ENCODE measurements at places on chromosomes 4 and X. TPM values are rescaled to one million over a fixed set of nuclear protein-coding genes. Genes with fewer than 3 reads are reported as not detected.
A peak's percentile ranks its signal among the peaks of the same experiment; 100 is the strongest.

DNA sequence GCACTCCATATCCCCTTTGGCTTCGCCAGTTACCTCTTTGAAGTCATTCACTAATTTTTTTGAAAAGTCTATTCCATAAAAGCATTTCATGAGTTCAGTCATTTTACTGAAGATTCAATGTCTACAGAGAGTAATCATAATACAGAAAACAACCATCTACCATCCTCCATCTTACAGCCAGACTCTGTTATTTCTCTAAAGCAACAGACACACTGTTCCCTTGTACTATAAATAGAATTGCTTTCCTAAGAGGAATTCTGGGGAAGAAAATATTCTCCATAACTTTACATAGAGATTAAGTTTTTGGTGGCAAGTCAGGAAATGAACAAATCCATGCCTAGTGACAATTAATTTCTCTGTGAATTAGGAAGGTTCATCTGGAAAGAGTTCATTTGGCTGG, 37.0 kb downstream of the XK start:
- H3K27ac ChIP-seq: no peak overlapping the region
- H3K4me1 ChIP-seq: no peaks in the 10 kb centered on the region
- H3K36me3 ChIP-seq: no peaks in the 10 kb centered on the region
- no peak for DNase-seq

- no peaks in the 10 kb centered on the region for H3K36me3 ChIP-seq
- no peaks in the 10 kb centered on the region for H3K27me3 ChIP-seq
- DNase-seq: no peak
- H3K4me3 ChIP-seq: no peak overlapping the region
- H3K4me1 ChIP-seq: peaks cover 26% of the 10 kb centered on the region
These were observed 6.9 kb downstream of the G3BP2 start for GRCh38 chr4:75666299-75666698.

Gene SCD5
- total RNA-seq: 36.9 TPM

DNA sequence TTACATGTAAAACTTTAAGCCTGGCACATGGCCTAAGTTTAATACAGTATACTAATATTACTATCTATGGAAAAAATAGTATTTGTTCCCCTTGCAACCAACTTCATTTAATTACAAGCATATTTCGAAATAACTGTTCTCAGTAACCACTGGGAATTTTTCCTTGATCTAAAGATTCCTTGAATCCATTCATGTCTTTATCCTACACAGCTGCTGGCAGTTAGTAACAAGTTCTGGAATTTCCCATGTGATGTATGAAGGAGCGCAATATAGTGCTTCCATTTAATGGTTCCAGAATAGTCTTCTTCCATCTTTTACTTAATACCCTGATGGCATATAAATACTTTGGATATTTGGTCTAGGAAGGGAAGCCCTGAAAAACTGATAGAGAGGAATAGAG, 136.5 kb downstream of the AASDH start:
- H3K27ac ChIP-seq: no peak overlapping the region
- peaks cover 12% of the 10 kb centered on the region for H3K4me1 ChIP-seq
- no peak overlapping the region for H3K4me3 ChIP-seq
- DNase-seq: no peak
- H3K36me3 ChIP-seq: no peaks in the 10 kb centered on the region
- no peaks in the 10 kb centered on the region for H3K27me3 ChIP-seq

- H3K36me3 ChIP-seq: peaks cover 12% of the 10 kb centered on the region
- no peaks in the 10 kb centered on the region for H3K27me3 ChIP-seq
- no peak for DNase-seq
- no peak overlapping the region for H3K4me3 ChIP-seq
These were observed 938.9 kb upstream of the GRIA3 start for GRCh38 chrX:122245175-122245574.

Gene DCX
- total RNA-seq: 4.8 TPM

Gene GPRASP1
- 7.0 TPM for total RNA-seq

DNA sequence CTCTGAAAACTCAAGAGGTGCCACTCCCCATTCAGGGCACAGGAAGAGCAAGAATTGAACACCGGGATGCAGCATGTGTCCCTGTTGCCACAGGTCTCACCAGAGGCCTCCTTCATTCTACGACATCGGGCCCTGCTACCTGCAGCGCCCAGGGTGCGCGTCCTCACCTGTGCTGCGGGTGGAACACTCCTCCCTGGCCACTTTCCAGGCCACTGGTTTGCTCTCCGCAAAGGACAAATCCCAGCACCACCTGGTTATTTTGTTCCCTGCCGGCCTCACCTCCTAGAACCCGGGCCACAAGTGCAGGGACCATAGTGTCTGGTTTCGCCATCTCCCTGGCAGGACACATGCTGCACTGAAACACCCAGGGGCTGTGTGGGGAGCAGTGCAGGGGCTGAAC, 14.3 kb upstream of the FAM3A start:
- H3K36me3 ChIP-seq: no peaks in the 10 kb centered on the region
- H3K4me1 ChIP-seq: peaks cover 3% of the 10 kb centered on the region
- peaks cover 5% of the 10 kb centered on the region for H3K27me3 ChIP-seq
- DNase-seq: no peak
- H3K4me3 ChIP-seq: no peak overlapping the region

Gene STK32B
- total RNA-seq: 2.6 TPM

Gene C1QTNF7
- not detected for total RNA-seq

DNA sequence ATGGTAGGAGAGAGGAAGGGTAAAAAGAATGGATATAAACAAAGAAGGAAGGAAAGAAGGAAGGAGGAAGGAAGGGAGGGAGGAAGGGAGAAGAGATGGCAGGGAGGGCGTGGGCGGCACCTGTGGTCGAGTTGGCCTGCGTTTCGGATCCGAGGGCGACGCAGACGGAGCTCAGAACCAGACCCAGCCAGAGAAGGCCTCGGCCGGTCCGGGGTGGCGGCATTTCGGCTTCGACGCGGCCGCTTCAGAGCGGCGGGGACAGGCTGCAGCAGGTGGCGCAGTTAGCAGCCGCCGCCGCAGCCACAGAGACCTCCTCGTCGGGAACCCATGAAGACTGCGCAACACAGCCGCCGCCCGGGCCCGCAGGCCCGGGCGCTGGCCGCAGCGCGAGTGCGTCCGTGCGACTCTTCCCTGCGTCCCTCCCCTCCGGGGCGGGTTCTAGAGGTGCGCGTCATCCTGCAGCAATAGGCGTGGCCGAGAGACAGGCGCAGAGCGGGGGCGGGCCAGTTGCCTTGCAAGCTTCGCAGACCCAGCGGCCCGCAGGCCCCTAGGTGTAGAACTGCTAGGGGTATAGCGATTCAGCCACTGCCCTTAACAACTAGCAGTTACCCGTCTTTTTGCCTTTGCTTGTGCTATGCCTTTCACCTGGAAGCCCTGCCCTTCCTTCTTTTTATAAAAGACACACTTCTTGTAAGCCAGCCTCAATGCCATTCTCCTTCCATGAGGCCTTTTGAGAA, at the start of gene IDS:
IDS (minus strand) TSS at position 392 of the 737 bp plus-strand sequence; CDS start at position 223, 169 bp downstream.
- H3K27ac ChIP-seq: no peak within 1 kb of the TSS
- H3K36me3 ChIP-seq: no peaks in the 10 kb centered on the region
- H3K4me1 ChIP-seq: no peaks in the 10 kb centered on the region
- peak within 1 kb of the TSS; percentile 55 for H3K4me3 ChIP-seq
- DNase-seq: peak; percentile 93

Gene NCBP2L
- total RNA-seq: not detected

- DNase-seq: no peak
- H3K27me3 ChIP-seq: peaks cover 22% of the 10 kb centered on the region
- no peak overlapping the region for H3K4me3 ChIP-seq
- H3K36me3 ChIP-seq: no peaks in the 10 kb centered on the region
These were observed 4.4 kb downstream of the SORCS2 start for GRCh38 chr4:7196736-7197135.

- H3K27ac ChIP-seq: no peak overlapping the region
- DNase-seq: peak; percentile 55
- H3K4me3 ChIP-seq: no peak overlapping the region
- peaks cover 17% of the 10 kb centered on the region for H3K4me1 ChIP-seq
- no peaks in the 10 kb centered on the region for H3K36me3 ChIP-seq
- H3K27me3 ChIP-seq: no peaks in the 10 kb centered on the region
These were observed 31.3 kb downstream of the SUPT20HL2 start for GRCh38 chrX:24282381-24283126.

Gene ANAPC10
- 34.9 TPM for total RNA-seq

DNA sequence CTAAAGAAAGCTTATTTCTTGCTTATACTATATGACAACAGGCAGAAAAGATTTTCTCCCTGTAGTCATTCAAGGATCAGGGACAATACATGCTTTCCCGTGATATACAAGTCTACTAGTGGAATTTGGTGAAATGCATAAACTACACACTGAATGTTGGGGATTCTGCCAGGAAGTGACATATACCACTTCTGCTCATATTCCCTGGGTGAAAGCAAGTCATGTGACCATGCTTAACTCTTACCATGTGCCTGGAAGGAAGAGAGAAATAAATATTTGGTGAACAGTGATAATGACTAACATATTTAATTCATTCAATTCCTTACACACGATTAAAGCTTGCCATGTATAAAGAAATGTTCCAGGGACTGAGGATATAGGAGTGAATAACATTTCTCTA, 534.6 kb downstream of the PPARGC1A start:
- H3K4me1 ChIP-seq: no peaks in the 10 kb centered on the region
- DNase-seq: no peak
- H3K27ac ChIP-seq: no peak overlapping the region
- no peaks in the 10 kb centered on the region for H3K27me3 ChIP-seq

GRCh38 chr4:38687571-38688011, 23.6 kb downstream of the KLF3 start:
- H3K36me3 ChIP-seq: peaks cover 22% of the 10 kb centered on the region
- H3K27ac ChIP-seq: no peak overlapping the region
- H3K4me1 ChIP-seq: no peaks in the 10 kb centered on the region
- no peak for DNase-seq
- no peaks in the 10 kb centered on the region for H3K27me3 ChIP-seq
- no peak overlapping the region for H3K4me3 ChIP-seq

Gene CTAG2
- not detected for total RNA-seq

DNA sequence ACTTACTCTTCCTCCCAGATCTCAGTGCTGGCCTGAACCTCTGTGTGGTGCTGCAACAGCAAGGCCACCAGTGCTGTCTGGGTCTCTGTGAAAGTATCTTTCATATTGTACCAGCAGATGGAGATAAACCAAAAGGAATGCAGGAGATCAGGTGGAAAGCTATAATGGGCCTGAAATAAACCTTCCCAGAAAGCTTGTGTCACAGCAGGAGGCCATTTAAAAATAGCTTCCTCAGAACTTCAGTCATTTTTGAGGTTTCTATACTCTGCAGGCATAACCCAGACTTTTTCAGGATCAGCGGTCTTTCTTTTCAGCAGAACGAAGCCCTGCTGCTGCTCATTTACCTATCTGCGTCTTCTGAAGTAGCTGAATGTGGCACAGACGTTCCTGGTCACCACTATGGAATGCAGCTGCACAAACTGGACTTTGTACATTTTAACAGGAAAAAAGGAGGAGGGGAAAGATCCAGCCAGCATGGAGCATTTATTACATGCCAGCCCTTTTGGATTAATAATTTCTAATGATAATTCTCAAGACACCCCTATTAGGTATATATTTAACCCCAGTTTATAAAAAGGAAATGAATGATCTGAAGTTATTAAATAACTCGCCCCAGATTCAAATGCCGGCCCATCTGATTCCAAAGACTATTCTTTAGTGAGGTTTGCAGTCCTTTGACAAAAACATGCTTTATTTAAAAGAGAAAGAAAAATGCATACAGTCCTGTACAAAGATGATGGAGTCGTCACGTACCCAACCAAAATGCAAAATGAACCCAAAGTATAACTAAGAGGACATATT, 119.7 kb downstream of the NFKB1 start:
- no peaks in the 10 kb centered on the region for H3K36me3 ChIP-seq
- no peak overlapping the region for H3K4me3 ChIP-seq
- no peak overlapping the region for H3K27ac ChIP-seq
- H3K27me3 ChIP-seq: no peaks in the 10 kb centered on the region
- peak; percentile 20 for DNase-seq

DNA sequence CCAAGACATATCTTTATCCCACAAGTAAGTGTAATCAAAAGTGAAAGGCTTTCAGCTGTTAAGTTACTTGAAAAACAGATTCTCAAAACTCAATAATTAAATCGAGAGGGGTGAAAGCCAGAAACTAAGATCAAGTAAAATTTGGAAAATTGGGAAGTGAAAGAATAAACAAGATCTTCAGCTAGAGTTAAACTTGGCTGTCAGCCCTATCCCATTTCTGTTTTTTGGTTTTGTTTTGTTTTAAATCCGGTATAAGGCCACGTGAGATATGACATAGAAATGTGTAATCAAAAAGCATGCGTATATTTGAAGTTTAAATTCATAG, 856.8 kb downstream of the STIM2 start:
- no peak overlapping the region for H3K27ac ChIP-seq
- no peaks in the 10 kb centered on the region for H3K4me1 ChIP-seq
- no peaks in the 10 kb centered on the region for H3K27me3 ChIP-seq
- no peaks in the 10 kb centered on the region for H3K36me3 ChIP-seq

Gene MAMLD1
- total RNA-seq: 0.25 TPM

Gene CNGA1
- total RNA-seq: 1.5 TPM

Gene CFI
- not detected for total RNA-seq

GRCh38 chr4:184851200-184851541, 25.4 kb upstream of the ACSL1 start:
- H3K36me3 ChIP-seq: no peaks in the 10 kb centered on the region
- H3K27me3 ChIP-seq: peaks cover 5% of the 10 kb centered on the region
- H3K27ac ChIP-seq: no peak overlapping the region

DNA sequence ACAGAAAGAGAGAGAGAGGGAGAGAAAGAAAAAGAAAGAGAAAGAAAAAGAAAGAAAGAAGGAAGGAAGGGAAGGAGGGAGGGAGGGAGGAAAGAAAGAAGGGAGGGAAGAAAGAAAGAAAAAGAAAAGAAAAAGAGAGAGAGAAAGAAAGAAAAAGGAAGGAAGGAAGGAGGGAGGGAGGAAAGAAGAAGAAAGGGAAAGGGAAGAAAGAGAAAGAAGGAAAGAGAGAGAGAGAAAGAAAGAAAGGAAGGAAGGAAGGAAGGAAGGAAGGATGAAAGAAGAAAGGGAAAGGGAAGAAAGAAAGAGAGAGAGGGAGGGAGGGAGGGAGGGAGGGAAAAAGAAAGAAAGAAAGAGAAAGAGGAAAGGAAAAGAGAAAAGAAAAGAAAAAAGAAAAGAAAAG, 10.8 kb downstream of the OPHN1 start:
- no peak overlapping the region for H3K4me3 ChIP-seq
- H3K27ac ChIP-seq: no peak overlapping the region
- peaks cover 7% of the 10 kb centered on the region for H3K4me1 ChIP-seq
- H3K27me3 ChIP-seq: no peaks in the 10 kb centered on the region
- no peaks in the 10 kb centered on the region for H3K36me3 ChIP-seq

DNA sequence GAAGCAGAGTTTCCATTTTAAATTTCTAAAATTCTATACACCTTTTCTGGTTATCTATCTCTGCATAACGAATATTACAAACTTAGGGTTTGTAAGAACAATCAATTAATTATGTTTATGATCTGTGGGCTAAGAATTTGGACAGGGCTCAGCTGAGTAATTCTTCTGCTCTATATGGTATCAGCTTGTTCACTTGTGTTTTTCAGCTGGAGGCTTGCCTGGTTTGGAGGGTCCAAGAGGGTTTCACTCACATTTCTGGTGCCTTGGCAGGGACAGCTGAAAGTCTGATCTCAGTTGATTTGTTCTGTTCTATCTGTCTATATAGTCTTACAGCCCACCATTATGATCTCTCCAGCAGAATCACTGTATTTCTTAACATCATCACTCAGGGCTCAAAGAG, 57.8 kb upstream of the ADGRA3 start:
- no peaks in the 10 kb centered on the region for H3K4me1 ChIP-seq
- no peak for DNase-seq
- no peak overlapping the region for H3K27ac ChIP-seq
- H3K4me3 ChIP-seq: no peak overlapping the region
- no peaks in the 10 kb centered on the region for H3K36me3 ChIP-seq

- H3K4me3 ChIP-seq: no peak overlapping the region
- peaks cover 23% of the 10 kb centered on the region for H3K4me1 ChIP-seq
- H3K27me3 ChIP-seq: no peaks in the 10 kb centered on the region
- peak; percentile 31 for DNase-seq
- H3K27ac ChIP-seq: no peak overlapping the region
These were observed 9.4 kb downstream of the ARHGAP10 start for GRCh38 chr4:147741190-147741788.

Gene PNMA3
- 2.9 TPM for total RNA-seq
